ENCODE measurements at places on chromosomes 2 and 18. TPM values are rescaled to one million over a fixed set of nuclear protein-coding genes. Genes with fewer than 3 reads are reported as not detected.

DNA sequence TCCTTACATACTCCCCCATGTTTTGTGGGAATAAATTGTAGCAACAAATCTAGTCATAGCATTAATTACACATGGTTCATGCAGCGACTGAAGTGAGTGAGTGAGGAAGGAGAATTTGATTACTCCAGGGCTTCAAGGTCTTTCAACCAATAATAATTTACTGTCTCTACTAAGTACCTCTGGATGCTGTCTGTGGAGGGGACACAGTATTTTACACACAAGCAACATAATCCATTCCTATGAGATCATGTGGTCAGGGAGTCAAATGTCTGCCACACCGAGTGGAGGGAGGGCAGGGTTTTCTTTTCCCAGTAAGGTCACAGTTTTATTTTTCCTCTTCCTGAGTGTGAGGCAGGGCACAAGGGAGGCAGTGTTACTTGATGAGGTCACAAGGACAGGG lies 334.7 kb upstream of the CELF4 start:
- no peak overlapping the region for H3K4me3 ChIP-seq
- no peak for DNase-seq
- H3K27me3 ChIP-seq = no peaks in the 10 kb centered on the region
- no peaks in the 10 kb centered on the region for H3K4me1 ChIP-seq

DNA sequence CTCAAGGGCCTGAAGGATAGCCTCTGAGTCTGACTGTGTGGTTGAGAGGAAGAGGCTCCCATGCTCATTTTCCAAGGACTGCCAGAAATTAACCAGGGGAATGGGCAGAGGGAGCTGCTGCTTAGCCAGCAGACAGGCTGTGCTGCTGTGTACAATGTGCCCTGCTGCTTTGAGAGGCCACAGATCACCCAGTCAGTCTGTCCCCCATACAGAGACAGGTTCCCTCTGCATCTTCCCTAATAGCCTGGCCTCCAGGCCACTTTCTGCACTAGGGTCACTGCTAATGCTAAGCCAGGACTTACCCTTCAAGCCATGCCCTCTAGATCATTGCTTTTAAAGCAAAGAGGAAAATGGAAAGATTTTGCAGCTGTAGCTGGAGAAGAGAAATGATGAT lies 341.1 kb downstream of the CYRIA start:
- H3K4me1 ChIP-seq = peaks cover 29% of the 10 kb centered on the region
- H3K36me3 ChIP-seq = peaks cover 8% of the 10 kb centered on the region
- no peak overlapping the region for H3K4me3 ChIP-seq
- DNase-seq = no peak

GRCh38 chr2:169964740-169965139 lies 137.5 kb downstream of the UBR3 start:
- no peaks in the 10 kb centered on the region for H3K36me3 ChIP-seq
- no peak for DNase-seq
- H3K4me3 ChIP-seq = no peak overlapping the region
- no peaks in the 10 kb centered on the region for H3K4me1 ChIP-seq
- no peaks in the 10 kb centered on the region for H3K27me3 ChIP-seq
- H3K27ac ChIP-seq = no peak overlapping the region

DNA sequence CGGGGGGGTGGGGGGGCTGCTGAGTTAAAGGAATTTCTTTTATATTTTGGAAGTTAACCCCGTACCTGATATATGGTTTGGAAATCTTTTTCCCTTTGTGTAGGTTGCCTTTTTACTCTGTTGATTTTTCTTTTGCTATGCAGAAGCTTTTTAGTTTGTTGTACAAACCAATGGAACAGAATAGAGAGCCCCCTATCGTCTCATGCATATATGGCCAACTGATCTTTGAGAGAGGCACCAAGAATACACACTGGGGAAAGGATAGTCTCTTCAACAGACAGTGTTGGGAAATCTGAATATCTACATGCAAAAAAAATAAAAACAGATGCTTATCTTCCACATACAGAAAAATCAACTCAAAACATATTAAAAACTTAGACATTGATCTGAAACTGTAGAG lies 647.8 kb upstream of the KLHL29 start:
- H3K27me3 ChIP-seq = no peaks in the 10 kb centered on the region
- H3K36me3 ChIP-seq = peaks cover 5% of the 10 kb centered on the region
- H3K27ac ChIP-seq = no peak overlapping the region
- peaks cover 1% of the 10 kb centered on the region for H3K4me1 ChIP-seq
- no peak for DNase-seq

- no peak overlapping the region for H3K4me3 ChIP-seq
- H3K27me3 ChIP-seq = peaks cover 2% of the 10 kb centered on the region
- no peak overlapping the region for H3K27ac ChIP-seq
- no peak for DNase-seq
Observed at GRCh38 chr2:20232837-20233207, 7.9 kb upstream of the SDC1 start.

DNA sequence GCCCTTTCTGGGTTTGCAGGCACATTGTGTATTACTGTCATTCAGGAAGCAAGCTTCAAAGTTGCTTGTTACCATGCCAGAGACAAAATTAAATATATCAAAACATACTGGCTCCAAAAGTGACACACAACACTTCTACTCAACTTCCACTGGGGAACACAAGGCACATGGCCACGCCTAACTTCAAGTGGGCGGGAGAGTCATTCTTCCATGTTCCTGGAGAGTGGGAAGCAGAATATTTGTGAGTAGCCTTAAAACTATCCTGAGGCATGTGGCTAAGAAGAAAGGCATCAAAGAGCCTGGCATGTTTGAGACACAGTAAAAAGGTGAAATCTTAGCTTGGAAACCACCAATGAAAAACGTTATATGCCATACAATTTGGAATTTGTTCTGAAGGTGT lies 90.5 kb upstream of the TACR1 start:
- peaks cover 2% of the 10 kb centered on the region for H3K4me1 ChIP-seq
- DNase-seq = no peak
- H3K36me3 ChIP-seq = no peaks in the 10 kb centered on the region
- H3K4me3 ChIP-seq = no peak overlapping the region
- no peaks in the 10 kb centered on the region for H3K27me3 ChIP-seq
- no peak overlapping the region for H3K27ac ChIP-seq

DNA sequence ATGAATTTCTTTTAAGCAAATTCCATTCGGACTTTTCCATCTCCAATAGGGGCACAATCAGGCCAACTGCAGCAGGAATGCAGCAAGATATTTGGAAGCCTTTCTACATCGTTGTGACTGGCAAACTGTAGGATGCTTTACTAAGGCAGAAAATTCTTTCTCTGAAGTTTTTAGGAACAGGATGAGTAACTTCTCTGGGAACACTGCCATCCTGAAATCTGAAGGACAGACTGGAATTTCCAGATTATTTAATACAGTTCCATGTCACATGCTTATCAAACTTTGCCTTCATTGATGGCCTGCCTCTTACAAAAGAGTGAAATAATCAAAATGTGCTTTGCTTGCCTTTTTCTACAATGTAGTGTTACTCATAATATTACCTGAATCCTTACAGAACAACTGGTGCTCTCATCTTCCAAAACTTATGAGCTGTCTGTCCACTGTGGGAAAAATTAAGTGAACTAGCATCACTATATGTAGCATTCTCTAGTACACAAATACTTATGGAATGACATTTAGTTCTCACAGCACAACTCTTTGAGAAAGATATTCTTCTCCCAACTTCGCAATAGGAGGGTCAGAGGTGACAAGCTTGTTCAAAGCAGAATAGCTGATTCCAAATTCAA lies 32.0 kb upstream of the MAP2 start:
- H3K27ac ChIP-seq = no peak overlapping the region
- no peaks in the 10 kb centered on the region for H3K27me3 ChIP-seq
- H3K36me3 ChIP-seq = no peaks in the 10 kb centered on the region
- no peak overlapping the region for H3K4me3 ChIP-seq
- H3K4me1 ChIP-seq = no peaks in the 10 kb centered on the region

- peaks cover 8% of the 10 kb centered on the region for H3K4me1 ChIP-seq
- H3K4me3 ChIP-seq = no peak overlapping the region
- no peak overlapping the region for H3K27ac ChIP-seq
- peaks cover 5% of the 10 kb centered on the region for H3K27me3 ChIP-seq
- DNase-seq = no peak
- H3K36me3 ChIP-seq = no peaks in the 10 kb centered on the region
Observed at GRCh38 chr2:186852508-186852907, 3.5 kb upstream of the ZSWIM2 start.

DNA sequence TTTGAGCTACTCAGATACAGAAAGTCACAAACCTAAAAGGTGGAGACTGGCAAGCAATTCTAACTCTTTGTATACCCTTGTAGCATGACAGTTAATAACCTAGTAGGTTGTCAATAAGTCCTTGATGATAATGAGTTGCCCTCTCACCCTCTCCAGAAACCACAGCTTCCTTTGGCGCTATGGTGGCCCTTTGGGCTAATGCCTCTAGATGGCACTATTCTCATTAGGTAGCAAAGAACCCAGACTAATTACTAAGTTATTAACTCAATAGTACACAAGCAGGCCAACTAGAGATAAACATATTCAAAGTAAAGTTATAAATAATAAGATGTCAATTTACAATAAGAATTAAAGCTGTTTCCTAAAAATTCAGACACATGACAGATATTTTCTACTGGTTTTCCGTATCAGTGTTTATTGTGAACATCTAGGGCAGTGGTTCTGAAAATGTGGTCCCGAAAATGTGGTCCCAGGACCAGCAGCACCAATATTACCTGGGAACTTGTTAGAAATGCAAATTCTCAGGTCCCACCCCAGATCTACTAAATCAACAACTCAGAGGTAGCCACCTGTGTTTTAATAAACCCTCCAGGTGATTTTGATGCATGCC lies 41.1 kb downstream of the LDAH start:
- DNase-seq = peak; percentile 32
- H3K36me3 ChIP-seq = no peaks in the 10 kb centered on the region
- H3K27me3 ChIP-seq = no peaks in the 10 kb centered on the region
- no peak overlapping the region for H3K27ac ChIP-seq
- no peaks in the 10 kb centered on the region for H3K4me1 ChIP-seq
- no peak overlapping the region for H3K4me3 ChIP-seq

DNA sequence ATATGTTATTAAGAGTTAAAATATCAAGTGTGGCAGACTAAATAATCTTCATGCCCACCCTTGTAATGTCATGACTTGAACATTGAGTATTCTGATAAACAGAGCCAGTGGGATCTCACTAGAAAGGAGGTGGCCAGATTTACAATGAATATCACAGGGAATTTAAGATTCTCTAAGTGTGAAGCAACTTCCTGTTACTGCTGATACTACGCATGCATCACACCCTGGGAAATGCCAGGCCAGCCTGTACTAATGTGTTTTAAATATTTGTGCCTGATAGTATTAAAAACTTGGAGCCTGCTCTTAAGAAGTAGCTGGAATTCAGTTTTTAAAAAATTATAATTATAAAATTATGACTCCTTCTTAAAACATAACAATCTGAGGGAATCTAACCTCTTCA lies 148.3 kb downstream of the LAMA3 start:
- H3K27me3 ChIP-seq = peaks cover 3% of the 10 kb centered on the region
- H3K4me3 ChIP-seq = no peak overlapping the region
- H3K4me1 ChIP-seq = peaks cover 2% of the 10 kb centered on the region

- no peak overlapping the region for H3K27ac ChIP-seq
- peaks cover 2% of the 10 kb centered on the region for H3K27me3 ChIP-seq
Observed at GRCh38 chr2:138615257-138615656, 113.7 kb downstream of the SPOPL start.

DNA sequence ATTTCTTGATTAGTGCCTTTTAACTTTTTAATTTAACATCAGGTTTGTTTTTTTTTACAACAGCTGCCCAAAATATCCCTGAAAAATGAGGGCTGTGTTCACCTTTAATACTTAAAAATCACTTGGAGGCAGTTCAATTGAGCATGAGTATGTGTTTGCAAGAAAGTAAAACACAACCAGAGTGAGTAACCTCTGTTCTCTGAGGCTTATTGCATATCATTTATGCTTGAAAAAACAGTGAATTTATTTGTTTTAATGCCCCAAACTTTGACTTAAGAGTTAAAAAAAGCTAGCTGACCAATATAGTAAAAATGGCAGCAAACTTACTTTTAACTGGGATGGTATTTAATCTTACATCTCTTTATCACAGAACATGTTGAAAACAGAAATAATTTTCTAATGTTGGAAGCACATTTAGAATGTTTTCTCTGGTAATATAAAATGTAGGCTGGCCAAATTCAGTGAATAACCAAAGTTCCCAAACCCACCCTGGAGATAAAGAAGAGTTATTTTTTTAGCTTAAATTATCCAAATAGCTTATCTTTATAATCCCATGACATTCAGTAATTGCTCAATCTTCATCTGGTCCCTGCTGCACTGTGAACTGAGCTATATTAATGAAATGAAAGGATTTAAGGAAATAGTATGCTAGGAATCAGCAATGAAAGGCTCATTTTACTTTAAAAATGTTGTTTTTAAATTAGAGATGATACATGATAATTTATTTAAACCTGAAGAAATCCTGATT lies 24.8 kb upstream of the EFEMP1 start:
- peaks cover 4% of the 10 kb centered on the region for H3K27me3 ChIP-seq
- no peaks in the 10 kb centered on the region for H3K36me3 ChIP-seq
- no peak overlapping the region for H3K27ac ChIP-seq
- no peak overlapping the region for H3K4me3 ChIP-seq

DNA sequence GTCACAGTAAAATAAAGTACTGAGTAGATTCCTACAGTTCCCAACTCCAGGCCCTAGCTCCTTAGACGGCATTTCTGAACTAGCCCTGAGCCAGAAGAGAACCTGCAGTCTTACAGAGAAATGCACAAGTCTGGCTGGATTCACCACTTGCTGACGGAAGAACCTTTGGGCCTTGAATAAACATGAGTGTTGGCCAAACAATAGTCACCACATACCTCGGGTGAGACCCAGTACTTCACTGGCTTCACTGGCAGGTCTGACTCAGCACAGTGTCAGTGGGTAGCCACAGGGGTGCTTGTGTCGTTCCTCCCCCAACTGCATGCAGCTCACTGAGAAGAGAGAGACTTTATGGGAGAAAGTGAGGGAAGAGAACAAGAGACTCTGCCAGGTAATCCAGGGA lies 88.9 kb downstream of the TMEM185B start:
- peaks cover 42% of the 10 kb centered on the region for H3K36me3 ChIP-seq
- no peak overlapping the region for H3K4me3 ChIP-seq
- H3K4me1 ChIP-seq = no peaks in the 10 kb centered on the region
- H3K27ac ChIP-seq = no peak overlapping the region

- no peak overlapping the region for H3K27ac ChIP-seq
- no peaks in the 10 kb centered on the region for H3K36me3 ChIP-seq
- no peak overlapping the region for H3K4me3 ChIP-seq
- peaks cover 2% of the 10 kb centered on the region for H3K27me3 ChIP-seq
Observed at GRCh38 chr2:12044857-12045256, 298.4 kb downstream of the LPIN1 start.

GRCh38 chr2:172256886-172257285 lies 154.2 kb upstream of the DLX2 start:
- H3K4me3 ChIP-seq = no peak overlapping the region
- no peak overlapping the region for H3K27ac ChIP-seq
- no peaks in the 10 kb centered on the region for H3K36me3 ChIP-seq
- H3K27me3 ChIP-seq = peaks cover 1% of the 10 kb centered on the region
- no peaks in the 10 kb centered on the region for H3K4me1 ChIP-seq

- H3K27ac ChIP-seq = no peak overlapping the region
- peaks cover 17% of the 10 kb centered on the region for H3K36me3 ChIP-seq
- no peaks in the 10 kb centered on the region for H3K4me1 ChIP-seq
- DNase-seq = no peak
Observed at GRCh38 chr2:21981127-21981526, 857.4 kb downstream of the TDRD15 start.

The SLC23A3 gene
- total RNA-seq = 1.1 TPM

The GPR45 gene
- 0.44 TPM for total RNA-seq

The MYL1 gene
- total RNA-seq = not detected

The PNPT1 gene
- total RNA-seq = 21.0 TPM

The CYTIP gene
- total RNA-seq = not detected

The ATP6V1C2 gene
- total RNA-seq = not detected

The CFC1 gene
- total RNA-seq = 1.8 TPM

The LRRTM4 gene
- total RNA-seq = 18.6 TPM

The HOXD4 gene
- total RNA-seq = not detected

The SPP2 gene
- not detected for total RNA-seq

The COL5A2 gene
- 23.7 TPM for total RNA-seq

The C1D gene
- total RNA-seq = 16.8 TPM
